HepG2 (cell line): ENCODE measurements at places on chromosomes 7 and 10.
A peak's percentile ranks its signal among the peaks of the same experiment; 100 is the strongest.

DNA sequence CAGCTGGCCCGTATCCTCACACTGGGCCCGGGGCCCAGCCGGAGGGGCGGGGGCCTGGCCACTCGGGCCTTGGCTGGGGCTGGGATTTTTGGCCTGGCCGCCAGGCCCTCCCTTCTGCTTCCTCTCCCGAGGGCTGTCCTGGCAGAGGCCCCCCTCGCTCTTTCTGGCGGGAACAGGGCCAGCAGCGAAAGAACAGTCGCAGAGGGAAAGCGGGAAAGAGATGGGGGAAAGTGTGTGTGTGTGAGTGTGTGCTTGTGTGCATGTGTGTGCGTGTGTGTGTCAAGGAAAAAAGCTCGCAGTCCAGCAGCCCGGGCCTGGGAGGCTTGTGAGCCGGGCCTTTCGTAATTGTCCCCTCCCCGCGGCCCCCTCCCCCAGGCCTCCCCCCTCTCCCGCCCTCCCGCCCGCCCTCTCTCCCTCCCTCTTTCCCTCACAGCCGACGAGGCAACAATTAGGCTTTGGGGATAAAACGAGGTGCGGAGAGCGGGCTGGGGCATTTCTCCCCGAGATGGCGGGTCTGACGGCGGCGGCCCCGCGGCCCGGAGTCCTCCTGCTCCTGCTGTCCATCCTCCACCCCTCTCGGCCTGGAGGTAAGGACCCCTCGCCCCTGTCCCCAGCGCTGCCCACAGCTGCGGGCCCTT, at the start of gene ELN:
Gene ELN, plus strand, starts transcription at position 491 of the 638 bp plus-strand sequence. Its CDS starts 15 bp downstream, at position 506.
- DNase-seq = no peak

GRCh38 chr10:126391192-126391885, 3.1 kb upstream of the ADAM12 start:
- DNase-seq = no peak

GRCh38 chr7:77413861-77414424, 2.2 kb downstream of the GSAP start:
- no peak for DNase-seq

GRCh38 chr10:16491933-16492332, 29.7 kb downstream of the C1QL3 start:
- no peak for DNase-seq

DNA sequence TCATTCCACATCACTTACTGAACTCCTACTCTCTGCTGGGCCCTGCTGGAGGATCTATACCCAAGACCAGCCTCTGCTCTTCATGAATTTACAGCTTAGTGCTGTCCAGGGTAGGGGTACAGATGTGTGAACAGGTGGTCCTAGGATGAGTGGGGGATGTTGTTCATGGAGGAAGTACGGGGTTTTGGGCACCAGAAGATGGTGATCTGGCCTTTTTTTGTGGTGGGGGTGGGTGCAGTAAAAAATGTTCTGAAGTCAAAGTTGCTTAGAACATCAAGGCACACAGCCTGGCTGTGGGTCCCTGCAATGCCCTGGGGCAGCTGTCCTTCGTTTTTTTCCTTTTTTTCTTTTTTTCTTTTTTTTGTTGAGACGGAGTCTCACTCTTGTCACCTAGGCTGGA, 34.2 kb upstream of the GNA12 start:
- no peak for DNase-seq

DNA sequence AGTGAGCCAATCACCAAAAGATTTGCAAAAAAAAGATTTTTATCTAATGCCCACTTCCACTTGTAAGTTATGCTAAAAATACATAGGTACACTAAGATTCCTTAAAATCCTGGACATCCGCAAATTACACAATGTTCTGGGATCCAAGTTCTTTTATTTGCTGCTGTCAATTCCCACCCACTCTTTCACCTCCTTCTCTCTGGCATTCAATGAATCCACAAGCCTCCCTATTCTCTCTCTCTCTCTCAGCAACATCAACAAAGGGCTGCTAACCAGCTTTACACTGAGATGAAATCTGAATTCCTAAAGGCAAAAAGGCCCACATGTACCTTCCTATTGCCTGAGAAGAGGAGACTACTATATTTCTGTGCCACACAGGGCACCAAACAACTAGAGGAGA, 99.9 kb downstream of the ARMH3 start:
- no peak for DNase-seq

GRCh38 chr7:28121496-28121895, 59.1 kb downstream of the JAZF1 start:
- no peak for DNase-seq

DNA sequence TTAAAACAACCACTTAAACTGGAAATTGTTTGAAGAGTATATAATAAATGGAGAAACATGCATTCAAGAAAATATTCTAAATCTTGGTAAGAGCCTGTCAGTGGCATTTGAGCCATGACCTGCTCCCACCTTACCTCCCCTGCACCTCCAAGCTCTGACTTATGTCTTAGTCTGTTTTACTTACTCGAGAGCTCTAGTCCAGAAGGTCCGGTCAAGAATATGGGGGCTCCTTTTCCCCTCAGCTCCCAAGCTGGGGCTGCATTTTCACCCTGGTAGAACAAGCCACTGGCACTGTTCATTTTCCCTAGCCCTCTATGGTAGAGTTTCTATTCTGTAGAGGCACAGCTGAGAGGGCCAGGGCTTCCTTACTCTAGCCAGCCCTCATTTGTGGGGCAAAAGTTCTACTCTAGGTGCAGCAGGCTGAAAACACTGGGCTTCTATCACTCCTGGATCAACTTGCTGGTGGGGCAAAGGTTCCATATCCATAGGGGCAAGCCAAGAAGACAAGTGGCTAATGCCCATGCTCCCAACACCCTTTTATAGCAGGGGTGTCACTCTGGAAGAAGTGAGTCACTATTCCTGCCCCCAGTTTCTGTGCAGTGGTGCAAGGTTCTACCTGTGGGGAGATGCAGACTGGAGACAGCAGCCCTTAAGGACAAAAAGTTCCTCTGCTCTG, 40.6 kb downstream of the ZNF438 start:
- no peak for DNase-seq

DNA sequence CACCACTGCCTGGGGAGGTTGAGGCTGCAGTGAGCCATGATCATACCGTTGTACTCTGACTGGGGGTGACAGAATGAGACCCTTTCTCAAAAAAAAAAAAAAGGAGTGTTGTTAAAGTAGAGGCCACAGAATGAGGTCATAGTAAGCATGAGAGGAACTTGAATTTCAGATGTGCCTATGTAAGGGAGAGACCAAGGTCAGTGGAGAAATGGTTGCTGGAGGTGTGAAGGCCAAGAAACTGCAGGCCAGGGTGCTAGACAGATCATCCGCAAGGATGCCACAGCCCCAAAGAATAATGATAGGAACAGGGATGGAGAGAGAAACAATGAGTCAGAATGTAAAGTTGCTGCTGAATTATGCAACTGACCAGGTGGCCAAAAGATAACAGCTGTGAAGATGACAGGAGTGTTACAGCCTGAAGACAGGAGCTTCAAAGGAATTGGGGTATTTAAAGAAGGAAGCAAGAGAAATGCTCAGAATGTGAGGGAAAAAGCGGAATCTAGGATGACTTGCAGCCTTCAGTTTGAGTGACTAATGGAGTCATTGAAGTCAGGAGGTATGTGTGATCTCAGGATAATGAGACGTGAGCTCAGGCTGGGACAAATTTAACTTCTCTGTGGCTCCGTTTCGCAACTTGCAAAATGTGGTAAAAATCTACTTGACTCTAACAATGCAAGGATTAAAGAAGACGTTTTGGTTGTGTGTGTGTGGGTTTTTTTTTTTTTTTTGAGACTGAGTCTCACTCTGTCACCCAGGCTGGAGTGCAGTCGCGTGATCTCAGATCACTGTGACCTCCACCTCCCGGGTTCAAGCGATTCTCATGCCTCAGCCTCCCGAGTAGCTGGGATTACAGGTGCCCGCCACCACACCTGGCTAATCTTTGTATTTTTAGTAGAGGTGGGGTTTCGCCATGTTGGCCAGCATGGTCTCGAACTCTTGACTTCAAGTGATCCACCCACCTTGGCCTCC, 22.2 kb downstream of the TYW1B start:
- DNase-seq = peak; percentile 24

DNA sequence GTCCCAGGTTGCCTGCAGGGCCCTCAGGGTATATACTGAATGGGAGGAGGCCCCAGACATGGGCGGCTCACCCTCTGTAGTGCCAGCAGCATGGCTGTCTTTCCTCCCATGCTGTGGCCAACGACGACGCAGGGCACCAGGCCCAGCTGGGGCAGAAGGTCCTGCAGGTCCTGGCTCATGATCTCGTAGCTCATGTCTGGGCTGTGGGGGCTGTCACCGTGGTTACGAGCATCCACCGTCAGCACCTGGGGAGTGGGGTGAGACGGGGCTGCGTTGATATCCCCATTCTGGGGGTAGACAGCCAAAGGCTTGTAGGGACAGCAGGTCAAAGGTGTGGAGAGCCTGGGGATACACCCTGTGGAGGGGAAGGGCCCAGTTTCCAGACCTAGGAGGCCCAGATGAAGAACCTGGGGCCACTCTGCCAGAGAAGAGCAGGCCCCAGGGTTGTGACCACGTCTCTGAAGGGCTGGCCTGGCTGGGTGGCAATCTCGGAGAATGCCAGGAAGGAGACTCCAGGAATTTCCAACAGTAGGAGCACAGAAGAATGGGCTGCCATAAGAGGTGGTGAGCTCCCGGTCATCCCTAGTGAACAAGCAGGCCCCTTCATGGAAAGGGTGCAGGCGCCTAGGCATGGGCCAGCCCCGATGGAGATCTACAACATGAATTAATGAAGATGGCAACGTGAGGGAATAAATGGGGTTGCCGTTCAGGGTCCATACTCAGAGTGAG, 947 bp downstream of the ABHD11 start:
- no peak for DNase-seq

GRCh38 chr10:21831986-21832820, 171.3 kb downstream of the DNAJC1 start:
- no peak for DNase-seq

GRCh38 chr10:86803156-86803555, 46.7 kb downstream of the BMPR1A start:
- no peak for DNase-seq

DNA sequence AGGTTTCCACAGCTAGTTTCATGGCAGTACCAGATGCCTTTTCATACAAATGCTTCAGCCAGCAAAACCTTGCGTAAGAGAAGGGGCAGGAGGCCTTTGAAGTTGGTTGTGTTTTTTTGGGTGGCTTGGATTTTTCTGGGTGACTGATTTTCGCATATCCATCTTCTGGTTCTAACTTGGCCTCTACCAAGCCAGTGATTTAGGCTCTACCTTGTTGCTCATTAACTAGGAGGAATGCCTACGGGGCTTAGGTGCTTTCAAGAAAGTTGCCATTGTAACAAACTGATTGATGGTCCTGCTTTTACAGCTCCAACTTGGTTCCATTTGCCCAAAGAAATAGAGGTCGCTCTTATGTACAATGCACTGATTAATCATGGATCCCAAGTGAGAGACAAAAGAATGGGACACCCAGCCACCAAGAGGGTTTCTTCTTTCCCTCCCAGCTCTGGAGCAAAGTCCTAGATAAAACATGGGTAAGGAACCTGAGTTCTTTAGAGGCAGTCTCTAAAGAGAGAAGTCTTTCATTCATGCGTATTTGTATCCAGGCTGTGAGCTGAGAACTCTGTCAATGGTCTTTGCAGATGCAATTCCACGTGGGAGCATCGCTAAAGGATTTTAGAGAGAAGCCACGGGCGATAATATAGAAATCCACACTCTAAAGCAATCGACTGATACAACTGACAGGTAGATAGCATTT, 92.1 kb upstream of the FGFR2 start:
- DNase-seq = peak; percentile 21

GRCh38 chr10:128892005-128892404, 575.0 kb upstream of the MGMT start:
- DNase-seq = no peak

DNA sequence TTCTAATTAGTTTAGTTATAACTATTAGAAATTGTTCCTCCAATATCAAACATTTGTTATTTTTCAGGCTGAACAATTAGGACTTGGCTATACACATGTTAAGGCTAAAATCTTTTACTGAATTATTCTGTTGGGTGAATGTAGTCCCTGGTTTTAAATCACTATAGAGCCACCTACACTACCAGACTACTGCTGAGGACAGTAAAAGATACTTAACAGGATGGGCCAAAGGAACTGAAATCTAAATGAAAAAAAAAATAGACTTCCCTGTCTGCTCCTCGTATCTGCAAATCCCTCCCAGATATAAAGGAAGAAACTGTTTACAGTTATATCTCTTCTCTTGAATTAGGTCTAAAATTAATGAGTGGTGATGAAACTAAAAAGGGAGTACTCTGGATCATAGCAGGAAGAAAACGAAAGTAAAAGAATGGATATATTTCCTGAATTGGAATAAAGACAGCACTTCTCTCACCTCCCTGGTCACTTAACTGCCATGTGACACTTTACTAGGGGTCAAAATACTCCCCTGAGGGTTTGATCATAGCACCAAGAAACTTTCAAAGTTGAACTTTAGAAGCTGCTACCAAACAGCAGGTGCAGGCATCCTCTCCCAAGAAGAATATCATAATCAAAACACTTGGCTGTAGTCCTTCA, 12.7 kb downstream of the FBXW4 start:
- no peak for DNase-seq

GRCh38 chr7:148347981-148348380, 242.6 kb upstream of the C7orf33 start:
- no peak for DNase-seq

DNA sequence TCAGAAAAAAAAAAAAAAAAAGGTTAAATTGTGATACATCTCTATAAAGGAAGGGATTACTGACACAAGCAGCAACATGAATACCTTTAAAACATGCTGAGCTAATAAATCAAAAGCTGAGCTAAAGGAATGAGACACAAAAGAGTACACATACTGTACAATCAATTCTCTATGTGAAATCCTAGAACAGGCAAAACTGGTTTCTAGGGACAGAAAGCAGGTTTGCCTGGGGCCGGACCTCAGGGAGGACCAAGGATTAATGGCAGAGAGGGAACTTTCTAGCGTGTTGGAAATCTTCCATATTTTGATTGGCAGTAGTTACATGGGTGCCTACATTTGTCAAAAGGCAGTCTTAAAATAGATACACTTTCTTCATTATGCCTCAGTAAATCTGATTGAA, 52.5 kb downstream of the KLRG2 start:
- DNase-seq = no peak

- no peak for DNase-seq
Measured at GRCh38 chr7:142308918-142309317, 51.1 kb upstream of the PRSS58 start.

GRCh38 chr7:87091487-87092066, 32.1 kb upstream of the ELAPOR2 start:
- DNase-seq = no peak

GRCh38 chr7:69645683-69646082, 47.4 kb downstream of the AUTS2 start:
- DNase-seq = no peak
